ENCODE measurements at places on chromosomes 2 and 18.

GRCh38 chr18:79546781-79547272, 132.8 kb upstream of the CTDP1 start:
- DNase-seq: no peak

GRCh38 chr2:84924173-84925106, 19.0 kb downstream of the TMSB10 start:
- DNase-seq: no peak

DNA sequence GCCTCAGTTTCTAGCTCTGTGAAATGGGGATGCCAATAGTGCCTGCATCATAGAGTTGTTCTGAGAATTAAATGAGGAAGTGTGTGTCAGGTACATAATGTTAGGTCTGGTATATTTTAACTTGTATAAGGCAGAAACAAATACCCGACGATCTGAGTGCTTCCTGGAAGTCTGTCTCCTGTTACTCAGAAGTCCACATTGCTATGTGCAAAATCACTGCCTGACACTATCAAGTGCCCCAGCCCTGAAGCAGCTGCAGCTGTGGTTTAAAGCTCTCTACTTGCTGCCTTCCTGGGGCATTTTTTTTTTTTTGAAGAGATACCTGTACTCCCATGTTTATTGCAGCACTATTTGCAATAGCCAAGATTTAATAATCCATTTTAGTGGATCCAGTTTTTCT, 125.3 kb downstream of the SLC4A3 start:
- DNase-seq: no peak

GRCh38 chr2:126657636-126658318, 1.8 kb downstream of the GYPC start:
- DNase-seq: peak; percentile 79

- DNase-seq: no peak
Observed at GRCh38 chr18:56789004-56789888, 138.1 kb downstream of the WDR7 start.

- no peak for DNase-seq
Observed at GRCh38 chr2:198408171-198408570, 603.8 kb downstream of the PLCL1 start.

DNA sequence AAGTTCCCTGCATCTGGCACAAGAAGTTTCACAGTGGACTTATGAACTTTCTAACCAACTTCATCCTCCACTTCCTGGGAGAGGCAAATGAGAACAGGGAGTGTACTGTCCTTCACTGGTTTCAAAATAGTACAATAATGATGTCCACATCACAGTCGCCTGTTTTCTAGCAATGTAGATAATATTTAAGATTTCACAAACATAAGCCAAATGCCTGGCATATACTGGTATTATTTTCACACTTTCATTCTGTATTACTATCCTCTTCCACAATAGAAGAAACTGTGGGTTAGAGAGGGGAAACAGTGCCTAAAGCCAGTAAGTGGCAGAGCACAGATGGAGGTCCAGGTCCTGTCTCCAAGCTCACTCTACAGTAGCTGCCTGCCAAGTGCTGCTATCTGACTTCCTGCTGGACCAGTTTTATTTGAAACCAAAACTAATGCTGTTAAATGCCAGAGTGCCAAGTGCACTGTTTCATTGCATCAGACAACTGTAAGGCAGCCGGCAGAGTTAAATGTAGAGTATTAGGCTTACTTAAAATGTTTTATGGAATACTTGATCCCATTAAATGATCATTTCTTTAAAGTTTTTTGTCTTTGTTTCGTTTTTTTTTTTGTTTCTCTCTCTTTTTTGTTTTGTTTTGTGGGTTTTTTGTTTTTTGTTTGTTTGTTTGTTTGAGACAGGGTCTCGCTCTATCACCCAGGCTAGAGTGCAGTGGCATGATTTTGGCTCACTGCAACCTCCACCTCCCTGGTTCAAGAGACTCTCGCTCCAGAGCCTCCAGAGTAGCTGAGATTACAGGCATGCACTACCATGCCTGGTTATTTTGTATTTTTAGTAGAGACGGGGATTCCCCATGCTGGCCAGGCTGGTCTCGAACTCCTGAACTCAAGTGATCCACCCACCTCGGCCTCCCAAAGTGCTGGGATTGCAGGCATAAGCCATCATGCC, 15.1 kb downstream of the COBLL1 start:
- DNase-seq: no peak

- peak; percentile 4 for DNase-seq
Observed at GRCh38 chr18:48125724-48126123, 195.3 kb upstream of the SMAD2 start.

GRCh38 chr2:235005603-235006259, 53.9 kb downstream of the SH3BP4 start:
- peak; percentile 75 for DNase-seq

- no peak for DNase-seq
Observed at GRCh38 chr2:30684996-30685395, 122.2 kb downstream of the CAPN13 start.

DNA sequence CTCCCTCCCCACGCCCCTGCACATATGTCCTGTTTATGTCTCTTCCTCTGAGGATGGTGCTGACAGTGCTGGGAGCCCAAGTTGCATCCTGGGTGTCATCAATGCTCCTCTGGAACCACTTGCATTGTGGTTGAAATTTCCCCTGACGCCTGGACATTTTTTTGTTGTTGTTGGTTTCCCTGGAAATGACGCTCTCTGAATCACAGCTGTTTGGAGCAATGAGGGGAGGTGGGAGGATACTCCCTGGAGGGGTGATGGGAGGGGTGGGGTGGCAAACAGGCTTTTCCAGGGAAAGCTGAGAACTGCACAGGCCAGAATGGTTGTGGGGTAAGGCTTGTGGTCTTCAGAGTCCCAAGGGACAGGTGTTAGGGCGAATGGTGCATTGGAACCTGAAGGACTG, 29.6 kb downstream of the CELF4 start:
- no peak for DNase-seq

- no peak for DNase-seq
Observed at GRCh38 chr2:55923982-55924321, 370 bp upstream of the EFEMP1 start.

DNA sequence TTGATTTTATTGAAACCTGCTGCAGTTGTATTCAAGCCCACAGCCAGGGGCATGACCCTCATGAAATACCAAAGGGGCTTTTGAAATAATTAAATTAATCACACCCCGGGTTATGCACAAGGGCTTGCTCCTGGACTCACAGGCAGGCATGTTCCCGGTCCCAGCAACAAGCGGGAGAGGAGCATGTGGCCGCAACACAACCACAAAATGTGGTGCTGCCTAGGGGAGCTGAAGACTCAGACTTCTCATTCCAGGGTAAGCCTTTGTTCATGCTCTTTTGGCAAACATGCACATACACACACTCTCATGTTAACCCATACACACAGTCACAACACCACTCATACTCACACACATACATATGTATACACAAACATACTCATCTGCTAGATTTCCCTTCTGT, 233.7 kb upstream of the SMAD2 start:
- peak; percentile 39 for DNase-seq

- DNase-seq: no peak
Observed at GRCh38 chr2:164779383-164780057, 62.1 kb downstream of the COBLL1 start.

DNA sequence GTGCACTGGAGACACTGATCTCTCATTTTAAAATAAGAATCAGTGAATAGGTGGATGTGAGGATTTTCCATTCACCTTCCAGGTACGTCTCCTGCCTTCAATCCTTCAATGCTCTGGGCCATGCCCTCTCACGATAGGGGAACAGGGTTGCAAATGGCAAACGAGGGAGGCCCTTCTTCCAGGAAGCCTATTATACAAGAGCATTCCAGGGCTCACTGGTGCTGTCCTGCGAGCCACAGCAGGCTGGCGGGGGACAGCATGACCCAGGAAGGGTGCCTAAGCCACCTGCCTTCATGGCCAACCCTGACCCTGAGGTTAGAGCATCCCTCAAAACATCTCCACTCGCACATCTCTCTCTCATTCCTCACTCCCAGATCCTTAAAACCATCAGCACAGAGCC, 20.6 kb upstream of the ID2 start:
- no peak for DNase-seq

- DNase-seq: no peak
Observed at GRCh38 chr2:85936421-85937068, 47.8 kb upstream of the ST3GAL5 start.

- DNase-seq: no peak
Observed at GRCh38 chr2:120346667-120347358, 877 bp downstream of the INHBB start.

Data from right forelimb (tissue), 1 donor.